ENCODE measurements at places on chromosomes 7 and 10.

- DNase-seq = peak; percentile 79
Measured at GRCh38 chr10:73965890-73966768, 31.8 kb upstream of the VCL start.

DNA sequence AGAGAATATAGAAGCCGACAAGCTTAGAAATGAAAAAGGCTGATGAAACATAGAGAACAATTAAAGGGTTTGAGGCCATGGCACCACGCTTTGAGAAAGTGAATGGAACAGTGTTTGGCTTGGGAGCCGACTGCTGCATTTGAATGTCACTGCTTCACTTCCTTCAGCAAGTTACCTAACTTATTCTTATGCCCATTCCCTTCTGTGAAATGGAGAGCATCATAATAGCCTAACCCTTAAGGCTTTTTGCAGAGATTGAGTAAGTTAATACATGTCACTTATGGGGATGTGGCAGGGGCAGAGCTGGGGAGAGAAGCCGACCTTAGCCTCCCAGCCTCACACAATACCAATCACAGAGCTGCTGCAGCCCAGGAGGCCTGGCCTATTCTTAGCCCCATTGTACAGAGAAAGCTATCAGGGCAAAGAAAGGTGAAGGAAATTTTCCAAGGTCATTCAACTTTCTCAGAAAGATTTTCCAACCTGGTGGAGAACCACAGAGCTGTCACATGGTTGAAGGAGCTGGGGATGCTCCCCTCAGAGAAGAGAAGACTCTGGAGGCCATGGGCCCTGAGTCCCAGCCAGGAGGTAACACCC is 186.0 kb upstream of the GDF10 start:
- DNase-seq = no peak

GRCh38 chr10:34854147-34854601 is 39.1 kb upstream of the PARD3 start:
- DNase-seq = peak; percentile 56

DNA sequence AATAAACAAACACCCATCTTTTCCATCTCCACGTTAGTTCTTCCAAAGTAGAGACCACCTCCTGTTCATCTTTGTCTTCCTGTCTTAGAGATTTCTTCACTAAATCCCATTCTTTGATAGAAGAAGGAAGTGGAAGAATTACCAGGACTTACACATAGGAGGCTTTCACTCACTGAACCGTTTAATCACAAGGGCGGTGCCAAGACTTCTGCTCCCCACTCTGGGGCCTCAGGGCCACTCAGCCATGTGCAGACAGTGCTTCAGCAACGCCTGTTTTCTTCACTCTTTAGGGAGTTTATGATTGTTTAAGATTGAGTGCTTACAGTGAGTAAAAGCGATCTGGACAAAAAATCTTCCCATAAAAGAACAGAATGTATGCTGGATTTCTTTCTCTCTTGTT is 63.9 kb upstream of the SORCS3 start:
- DNase-seq = no peak

DNA sequence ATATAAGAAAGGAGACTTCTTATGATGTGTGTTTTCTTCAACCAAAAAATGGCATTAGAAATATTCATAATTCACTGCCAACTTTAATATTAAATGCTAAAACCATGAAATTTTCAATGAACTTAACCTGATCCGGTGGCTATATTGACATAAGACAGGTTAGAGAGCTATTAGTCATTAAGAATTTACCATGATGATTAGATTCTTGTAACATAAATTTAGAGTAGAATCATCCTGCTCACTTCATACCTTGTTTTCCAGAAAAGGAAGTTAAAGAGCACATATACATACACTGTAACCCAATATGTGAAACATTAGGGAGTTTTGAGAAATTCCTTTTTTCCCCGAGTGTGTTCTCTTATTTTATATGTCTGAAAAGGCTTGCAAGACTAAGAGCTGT is 430.3 kb upstream of the SEMA3A start:
- no peak for DNase-seq

GRCh38 chr10:112812586-112812985 is 137.5 kb upstream of the TCF7L2 start:
- DNase-seq = no peak

GRCh38 chr7:149496642-149497391 is 792 bp downstream of the ZNF746 start:
- DNase-seq = no peak

DNA sequence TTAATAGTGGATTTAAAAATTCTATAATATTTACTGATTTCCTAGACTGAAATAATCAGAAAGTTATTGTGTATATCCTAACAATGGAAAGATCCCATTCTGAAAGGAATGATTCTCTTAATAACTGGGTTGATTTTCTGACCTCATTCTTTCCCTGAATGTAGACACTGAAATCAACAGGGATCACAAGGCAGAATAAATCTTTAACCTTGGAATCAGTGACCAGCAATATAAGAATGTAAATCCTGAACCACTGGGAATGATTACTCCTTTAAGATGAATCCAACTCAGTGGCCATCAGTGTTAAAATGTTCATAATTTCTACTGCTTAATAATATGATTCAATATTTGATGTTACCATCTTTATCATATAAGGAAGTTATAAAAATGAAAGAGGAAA is 47.6 kb downstream of the ANKRD26 start:
- DNase-seq = no peak
